Amygdala (tissue), 56 donors: ENCODE measurements at places on chromosomes 2 and 18.

DNA sequence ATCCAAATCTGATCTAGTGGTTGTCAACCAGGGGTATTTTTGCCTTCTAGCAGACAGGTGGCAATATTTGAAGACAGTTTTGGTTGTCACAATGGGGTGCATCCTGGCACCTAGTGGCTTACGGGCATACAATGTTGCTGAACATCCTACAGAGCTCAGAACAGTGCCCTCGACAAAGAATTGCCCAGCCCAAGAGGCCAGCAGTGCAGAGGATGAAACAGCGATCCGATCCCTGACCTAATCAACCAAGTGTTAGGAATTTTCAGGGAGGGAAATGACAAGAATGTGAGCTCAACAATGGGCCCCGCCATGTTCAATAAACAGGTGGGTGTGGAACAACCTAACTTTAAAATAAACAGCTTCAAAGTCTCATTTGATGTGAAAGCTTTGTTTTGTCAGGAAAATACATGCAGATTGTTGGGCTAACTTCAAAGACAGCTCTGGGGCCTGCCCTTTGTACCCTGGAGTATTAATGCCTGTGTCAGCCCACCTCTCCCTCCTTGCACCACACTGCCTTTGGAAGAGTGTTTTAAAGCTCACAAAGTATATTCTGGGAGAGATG, 22.5 kb upstream of the SCYGR5 start:
- no peak for DNase-seq

DNA sequence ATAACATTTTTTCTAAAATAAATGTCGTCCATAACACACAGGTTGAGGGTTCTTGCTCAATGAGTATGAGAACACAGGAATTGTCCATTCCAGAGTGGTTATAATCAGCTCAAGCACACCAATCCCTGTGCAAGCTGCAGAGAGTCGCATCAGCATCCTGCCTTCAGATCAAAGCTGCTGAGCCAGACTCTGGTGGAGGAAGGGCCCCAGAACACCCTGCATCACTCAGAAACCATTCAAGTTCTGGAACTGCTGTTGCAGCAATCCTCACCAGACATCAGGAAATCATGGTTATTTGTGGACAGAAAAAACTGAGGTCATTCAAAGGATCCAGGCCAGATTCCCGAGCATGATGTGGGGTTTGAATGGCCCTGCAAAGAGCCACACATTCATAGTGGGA, 44.5 kb downstream of the DNER start:
- DNase-seq, result no peak

DNA sequence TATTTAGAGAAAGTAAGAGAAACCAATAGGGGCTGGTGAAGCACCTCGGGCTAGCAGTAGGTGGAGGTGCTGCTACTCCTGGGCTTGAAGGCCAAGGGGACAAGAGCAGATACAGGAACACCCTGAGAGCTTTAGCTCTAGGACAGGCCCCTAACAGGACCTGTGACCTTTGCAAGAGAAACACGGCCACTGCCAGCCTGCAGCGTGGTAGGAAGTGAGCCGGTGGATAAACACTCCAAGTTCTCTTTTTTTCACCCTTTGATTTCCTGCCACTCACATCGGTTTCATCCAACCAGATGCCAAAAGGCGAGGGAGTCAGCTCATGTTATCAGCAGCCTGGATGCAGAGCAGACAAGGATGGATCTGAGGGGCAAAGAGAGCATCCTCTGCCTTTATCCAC, 66.8 kb upstream of the SPRED2 start:
- DNase-seq, result no peak

DNA sequence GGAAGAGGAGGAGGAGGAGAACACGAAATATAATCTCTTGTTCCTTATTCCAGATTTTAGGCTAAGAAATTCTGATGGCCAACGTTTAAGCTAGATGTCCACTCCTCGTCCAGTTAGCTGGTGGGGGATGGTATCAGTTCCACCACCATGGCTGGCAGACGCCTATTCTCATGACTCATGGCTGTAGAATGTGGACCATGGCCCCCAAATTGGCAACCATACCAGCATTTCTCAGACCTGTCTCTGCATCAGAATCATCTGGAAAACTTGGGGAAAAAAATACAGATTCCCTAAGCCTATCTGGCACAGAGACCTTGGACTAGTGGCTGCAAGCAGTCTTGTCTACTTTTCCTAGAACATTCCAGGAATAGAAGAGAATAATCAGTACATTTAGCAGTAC, 267.7 kb upstream of the SIX2 start:
- DNase-seq, result no peak

DNA sequence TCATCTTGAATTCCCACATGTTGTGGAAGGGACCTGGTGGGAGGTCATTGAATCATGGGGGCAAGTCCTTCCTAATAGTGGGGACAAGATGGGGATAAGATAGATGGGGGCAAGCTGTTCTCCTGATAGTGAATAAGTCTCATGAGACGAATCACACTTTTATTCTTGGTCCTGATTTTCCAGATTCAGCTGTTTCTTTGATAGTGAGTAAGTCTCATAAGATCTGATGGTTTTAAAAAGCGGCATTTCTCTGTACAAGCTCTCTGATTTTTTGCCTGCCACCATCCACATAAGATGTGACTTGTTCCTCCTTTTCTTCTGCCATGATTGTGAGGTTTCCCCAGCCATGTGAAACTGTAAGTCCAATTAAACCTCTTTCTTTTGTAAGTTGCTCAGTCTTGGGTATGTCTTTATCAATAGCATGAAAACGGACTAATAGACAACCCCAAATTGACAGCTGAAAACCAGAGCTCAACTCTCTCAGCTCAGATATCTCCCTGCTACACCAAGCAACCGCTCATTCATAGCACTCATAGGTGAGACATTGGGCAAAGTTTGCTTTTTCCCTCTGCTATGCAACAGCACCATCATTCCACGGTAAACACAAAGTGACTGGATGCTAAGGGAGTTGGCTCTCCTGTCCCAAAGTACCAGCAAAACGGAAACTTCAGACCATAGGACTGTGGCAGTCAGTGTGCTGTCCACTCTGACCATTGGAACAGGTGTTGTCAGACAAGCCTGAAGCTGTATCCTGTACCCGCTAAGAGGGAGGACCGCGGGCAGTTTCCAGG, 44.9 kb upstream of the TBC1D8 start:
- no peak for DNase-seq
